ENCODE measurements at places on chromosomes 7 and 10.
A peak's percentile ranks its signal among the peaks of the same experiment; 100 is the strongest.

DNA sequence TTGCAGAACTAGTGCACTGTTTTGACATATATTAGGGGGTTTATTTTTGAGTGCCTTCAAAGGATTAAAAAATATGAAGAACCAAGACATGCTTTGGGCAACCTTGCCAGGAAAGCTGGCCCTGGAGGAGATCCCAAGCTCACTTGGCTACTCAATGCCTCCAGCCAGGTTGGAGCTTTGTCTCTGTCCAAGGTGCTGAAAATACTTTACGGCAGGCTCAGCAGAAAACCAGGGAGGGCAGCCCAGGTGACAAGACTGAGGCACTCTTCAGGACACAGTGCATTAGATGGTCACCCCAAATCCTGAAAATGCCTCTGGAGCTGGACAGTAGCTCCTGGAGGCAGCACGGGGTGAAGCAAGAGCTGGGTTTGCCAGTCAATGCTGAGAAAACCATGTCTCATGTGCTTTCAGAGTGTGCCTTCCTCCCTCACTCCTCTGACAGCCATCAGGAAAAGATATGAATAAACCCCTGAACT, 5.8 kb upstream of the KCNH2 start:
- no peak for DNase-seq

- no peak for DNase-seq
Observed at GRCh38 chr7:137685433-137686164, 161.2 kb downstream of the DGKI start.

- DNase-seq, result peak; percentile 56
Observed at GRCh38 chr10:80205477-80206276, at the start of gene ANXA11. Gene ANXA11 (minus strand): TSS chr10:80205537. CDS start chr10:80172861, 32,676 bp downstream.

GRCh38 chr7:116912269-116912909, 40.9 kb upstream of the ST7 start:
- no peak for DNase-seq

DNA sequence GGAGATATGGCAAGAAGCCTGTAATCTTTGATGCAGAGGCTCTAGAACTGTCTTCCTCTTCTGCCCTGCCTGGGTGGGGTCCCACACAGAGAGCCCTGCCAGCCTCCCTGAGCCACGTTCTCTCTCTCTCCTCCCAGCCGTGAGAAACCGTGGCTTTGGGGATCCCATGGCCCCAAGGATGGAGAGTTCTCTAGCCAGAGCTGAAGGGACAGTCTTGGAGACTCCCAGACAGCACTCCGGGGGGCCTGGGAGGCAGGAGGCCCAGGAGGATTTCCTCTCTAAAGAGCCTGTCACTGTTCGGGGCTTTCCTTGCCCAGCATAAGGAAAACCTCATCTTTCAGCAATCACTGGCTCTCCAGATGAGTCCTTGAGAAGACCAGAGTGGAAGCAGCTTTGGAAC, 227.1 kb downstream of the ARHGAP12 start:
- no peak for DNase-seq

- no peak for DNase-seq
Observed at GRCh38 chr10:67088036-67088435, 162.2 kb downstream of the LRRTM3 start.

DNA sequence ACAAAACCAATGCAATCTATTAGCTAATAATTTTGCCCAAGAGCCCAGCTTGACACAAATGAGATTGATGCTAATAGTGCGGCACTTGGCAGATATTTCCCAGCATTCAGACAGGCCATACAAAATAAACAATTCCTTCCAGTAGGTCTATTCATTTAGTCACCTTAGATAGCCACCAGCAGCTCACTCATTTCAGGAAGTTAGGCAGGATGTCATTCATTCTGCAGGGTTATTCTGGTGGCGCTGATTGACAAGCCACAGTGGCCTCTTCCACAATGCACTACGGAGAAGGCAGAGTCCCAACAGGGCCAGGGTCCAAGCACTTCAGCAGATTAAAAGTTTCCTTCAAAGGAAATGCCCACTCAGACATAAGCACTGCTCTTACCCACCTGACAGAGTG, 55.8 kb downstream of the PIK3AP1 start:
- DNase-seq, result no peak

- DNase-seq, result peak; percentile 85
Observed at GRCh38 chr10:78047314-78047891, 13.7 kb downstream of the RPS24 start.

- DNase-seq, result no peak
Observed at GRCh38 chr7:116213361-116214130, 3.2 kb downstream of the TES start.

DNA sequence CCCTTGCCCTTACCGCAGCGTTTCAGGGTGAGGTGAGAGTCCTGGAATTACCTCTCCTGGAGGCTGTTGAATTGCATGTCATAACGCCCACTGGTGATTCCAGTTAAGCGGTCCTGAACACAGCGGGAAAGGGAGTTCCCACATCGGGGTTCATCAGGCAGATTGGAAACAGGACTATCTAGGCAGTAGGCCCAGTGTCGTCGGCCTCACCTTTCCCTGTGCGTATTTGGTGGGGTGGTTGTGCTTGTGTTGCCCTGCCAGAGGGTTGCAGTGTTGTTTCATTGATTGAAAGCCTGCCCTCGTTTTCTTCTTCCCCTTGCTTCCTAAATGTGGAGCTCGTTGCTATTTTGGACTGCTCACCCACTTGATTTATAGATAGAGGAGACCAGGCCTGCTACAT, 10.6 kb upstream of the SUN1 start:
- no peak for DNase-seq

GRCh38 chr10:90130321-90131086, 429.1 kb downstream of the KIF20B start:
- no peak for DNase-seq

Data from right renal cortex interstitium (tissue), 3 donors.